ENCODE measurements at places on chromosomes 7 and 10.

DNA sequence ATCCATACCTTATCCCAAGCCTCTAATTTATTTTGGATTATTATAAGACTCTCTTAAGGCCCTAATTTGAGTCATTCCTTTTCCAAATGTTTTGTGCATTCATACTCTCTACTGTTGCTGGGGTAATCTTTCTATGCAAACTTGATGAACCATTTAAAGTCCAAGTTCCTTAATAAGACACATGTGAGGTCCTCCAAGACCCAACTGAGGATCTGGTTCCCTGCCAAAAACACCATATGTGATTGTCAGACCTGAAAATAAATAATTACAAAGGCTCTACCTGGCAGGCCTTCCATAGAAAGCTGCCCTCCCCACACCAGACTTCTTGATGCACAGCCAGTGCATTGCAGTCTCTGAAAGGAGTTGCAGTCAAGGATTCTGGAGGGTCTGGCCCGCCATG lies 257.9 kb upstream of the AKR1E2 start:
- no peak for DNase-seq

- DNase-seq = no peak
Observed at GRCh38 chr10:43156590-43157341, 18.5 kb downstream of the CSGALNACT2 start.

GRCh38 chr10:75498884-75499350 lies 67.5 kb downstream of the LRMDA start:
- no peak for DNase-seq

DNA sequence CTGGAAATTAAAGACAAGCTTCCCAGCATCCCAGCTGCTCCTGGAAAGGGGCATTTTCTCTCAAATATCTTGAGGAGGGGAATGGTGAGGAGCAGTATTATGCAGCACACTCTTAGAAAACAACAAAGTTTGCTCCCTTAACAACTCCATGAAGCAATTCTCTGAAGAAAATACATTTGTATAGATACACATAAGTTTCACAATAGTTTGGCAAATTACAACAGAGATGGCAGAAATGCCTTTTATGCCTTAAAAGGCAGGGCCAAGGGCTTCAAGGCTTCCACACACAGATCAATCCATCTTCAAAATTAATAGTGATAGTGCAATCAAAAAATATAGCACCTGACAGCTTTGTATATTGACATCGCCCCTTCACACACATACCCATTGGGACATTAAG lies 12.2 kb downstream of the DGKI start:
- no peak for DNase-seq

- no peak for DNase-seq
Observed at GRCh38 chr7:87223666-87224065, 4.1 kb upstream of the TMEM243 start.

GRCh38 chr10:15381420-15381819 lies 10.3 kb upstream of the FAM171A1 start:
- DNase-seq = no peak

GRCh38 chr7:47526466-47526865 lies 55.4 kb downstream of the TNS3 start:
- DNase-seq = no peak

DNA sequence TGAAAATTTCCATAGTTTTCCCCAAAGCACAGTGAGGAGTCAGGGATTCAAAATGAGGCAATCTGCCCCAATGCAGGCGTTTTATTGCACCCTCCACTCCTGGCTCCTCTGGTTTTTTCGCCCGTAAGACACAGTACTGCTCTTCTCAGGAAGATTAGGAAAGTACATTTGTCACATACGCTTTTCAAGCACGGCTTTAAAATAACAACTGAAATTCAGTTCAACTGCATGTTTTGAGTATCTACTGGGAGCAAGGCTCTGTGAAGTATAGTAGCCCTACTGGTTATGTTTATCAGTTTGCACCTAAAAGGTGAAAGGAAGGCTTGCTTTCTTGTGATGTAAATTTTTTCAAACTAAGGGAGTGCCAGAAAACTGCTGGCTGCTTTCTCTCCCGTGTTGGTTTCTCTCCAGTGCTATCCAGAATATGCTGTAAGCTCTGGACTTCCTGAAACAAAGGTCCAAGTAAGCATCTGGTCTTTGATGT lies 1.9 kb upstream of the SGMS1 start:
- no peak for DNase-seq

DNA sequence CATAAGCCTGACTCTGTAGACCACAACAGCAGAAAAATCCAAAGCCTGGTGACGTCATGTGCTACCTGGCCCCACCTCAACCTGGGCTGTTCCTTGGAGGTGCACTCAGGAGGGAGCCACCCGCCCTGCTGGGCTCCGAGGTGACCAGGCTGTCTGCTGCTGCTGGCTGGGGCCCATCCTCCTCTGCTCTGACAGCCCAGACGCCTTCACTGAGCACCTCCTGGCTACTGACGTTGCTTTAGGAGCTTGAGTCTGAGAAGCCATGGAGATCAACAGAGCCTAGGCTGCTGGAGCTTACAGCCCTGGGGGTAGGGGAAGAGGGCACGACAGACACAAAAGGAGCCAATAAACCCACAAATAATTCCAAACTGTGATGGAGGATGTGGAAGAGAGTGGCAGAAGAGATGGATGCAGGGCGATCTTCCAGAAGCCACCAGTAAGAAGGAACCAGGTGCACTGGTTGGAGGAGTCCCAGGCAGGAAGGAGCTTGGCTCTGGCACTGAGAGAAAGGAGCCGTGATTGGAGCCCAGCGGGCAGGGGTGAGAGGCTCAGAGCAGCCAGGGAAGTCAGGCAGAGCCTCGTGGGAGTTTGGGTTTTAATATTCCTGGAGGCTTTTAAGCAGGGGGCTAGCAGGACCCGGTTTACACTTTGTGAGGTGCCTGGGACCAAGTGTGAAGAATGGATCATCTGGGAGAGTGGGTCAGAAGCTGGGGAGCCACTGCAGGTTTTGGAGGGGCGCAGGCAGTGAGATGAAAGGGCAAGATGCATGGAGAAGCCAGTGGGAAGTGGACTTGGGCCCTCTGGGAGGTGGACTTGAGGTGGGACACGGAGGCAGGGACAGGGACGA lies 1.7 kb upstream of the PTPRE start:
- no peak for DNase-seq

DNA sequence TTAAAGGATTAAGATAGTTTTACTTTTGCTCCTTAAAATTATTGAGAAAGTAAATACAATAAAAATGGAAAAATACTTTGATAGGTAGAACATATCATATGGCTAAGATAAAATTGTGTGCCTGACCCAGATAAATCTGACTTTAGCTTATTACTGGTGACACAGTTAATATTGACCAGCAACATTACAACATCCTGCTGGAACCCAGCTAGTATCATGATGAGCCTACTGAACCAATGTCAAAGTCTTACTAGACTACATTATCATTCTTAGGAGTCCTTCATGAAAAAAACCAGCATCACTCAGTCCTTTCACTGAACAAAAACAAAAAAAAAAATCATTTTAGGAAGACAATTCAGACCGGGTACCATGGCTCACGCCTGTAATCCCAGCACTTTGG lies 164.8 kb upstream of the CDK1 start:
- DNase-seq = no peak

- DNase-seq = no peak
Observed at GRCh38 chr10:23363793-23364135, 19.2 kb upstream of the C10orf67 start.

GRCh38 chr7:29255199-29255878 lies 60.8 kb downstream of the CHN2 start:
- no peak for DNase-seq

GRCh38 chr10:34504534-34504933 lies 310.6 kb downstream of the PARD3 start:
- DNase-seq = no peak

DNA sequence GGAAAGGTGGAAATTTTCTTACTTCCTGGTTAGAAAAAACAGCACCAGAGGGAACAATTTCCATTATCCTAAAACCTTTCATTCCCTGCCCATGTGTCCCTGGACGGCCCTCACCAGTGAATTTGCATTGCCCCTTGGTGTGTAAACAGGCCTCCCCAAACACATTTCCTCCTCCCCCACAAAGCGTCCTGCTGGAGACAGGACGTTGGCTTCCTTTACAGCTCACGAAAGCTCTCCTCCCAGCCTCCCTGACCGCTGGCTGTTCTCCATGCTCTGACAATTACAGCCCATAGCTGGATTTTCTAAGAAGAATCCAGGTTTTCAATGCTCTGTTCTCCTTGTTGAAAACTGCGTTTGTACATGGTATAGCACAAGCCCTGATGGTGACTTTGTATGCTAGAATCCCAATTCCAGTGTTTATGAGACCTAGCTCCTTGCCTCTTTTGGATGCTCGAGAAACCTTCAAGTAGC lies 724.2 kb upstream of the CELF2 start:
- no peak for DNase-seq
